ENCODE measurements at places on chromosomes 1 and 21.

- no peak for DNase-seq
Measured at GRCh38 chr1:40650075-40650474, 15.4 kb downstream of the RIMS3 start.

- DNase-seq: no peak
Measured at GRCh38 chr1:19042675-19043578, 86.5 kb upstream of the IFFO2 start.

- no peak for DNase-seq
Measured at GRCh38 chr1:36116901-36117300, 8.1 kb downstream of the COL8A2 start.

DNA sequence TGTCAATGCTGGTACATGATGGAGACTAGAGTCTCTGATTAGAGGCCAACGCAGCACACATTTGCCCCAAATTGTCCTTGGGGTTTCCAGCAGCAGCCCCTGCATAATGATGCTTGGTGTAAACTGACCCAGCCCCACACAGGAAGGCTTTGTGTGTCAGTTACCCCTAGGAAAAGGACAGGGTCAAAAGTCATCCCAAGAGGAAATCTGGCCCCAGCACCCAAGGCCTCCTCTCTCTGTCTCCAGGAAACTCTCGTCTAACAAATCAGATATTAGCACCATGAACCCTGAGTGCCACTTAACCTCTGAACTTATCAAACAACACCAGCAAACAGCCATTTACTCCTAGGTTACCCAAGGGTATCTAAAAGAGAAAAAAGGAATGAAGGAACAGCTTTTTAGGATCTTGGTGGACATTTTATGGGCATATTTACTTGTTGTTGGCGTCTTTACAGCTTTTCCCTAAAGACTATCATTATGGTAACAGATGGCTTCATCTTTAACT, 84.5 kb downstream of the PSMG1 start:
- no peak for DNase-seq

- no peak for DNase-seq
Measured at GRCh38 chr1:88746916-88747315, 62.8 kb downstream of the PKN2 start.

DNA sequence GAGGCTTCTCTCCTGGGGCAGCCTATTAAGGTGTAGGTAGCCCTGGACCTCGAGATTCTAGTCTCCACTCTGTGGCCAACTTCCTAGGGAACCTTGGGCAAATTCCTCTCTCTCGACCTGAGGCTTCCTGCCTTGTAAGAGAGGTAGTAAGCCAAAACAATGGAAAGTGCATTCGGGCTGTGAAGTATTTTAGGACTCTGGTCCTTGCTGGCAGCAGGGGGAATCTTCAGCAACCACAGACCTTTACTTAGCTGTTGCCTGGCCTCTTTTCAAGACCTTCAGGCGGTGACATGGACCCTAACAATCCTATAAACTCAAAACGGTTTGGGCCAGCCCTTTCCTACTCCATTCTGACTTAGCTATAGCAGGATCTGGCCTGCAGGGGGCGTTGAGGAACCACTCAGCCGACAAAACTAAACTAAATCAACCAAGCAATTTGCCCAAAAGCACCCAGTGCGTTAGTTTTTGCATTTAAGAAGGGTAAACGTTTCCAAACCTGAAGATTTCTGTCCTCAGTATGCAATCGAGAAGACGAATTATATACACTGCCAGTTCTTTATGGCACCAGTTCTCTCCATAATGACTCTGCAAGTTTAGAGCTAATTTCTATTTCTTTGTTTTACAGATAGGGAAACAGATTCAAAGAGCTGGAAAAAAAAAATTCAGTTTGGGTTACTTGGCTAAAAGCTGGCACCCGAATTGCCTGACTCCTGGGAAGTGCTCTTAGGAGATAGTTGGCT, 10.9 kb upstream of the SESN2 start:
- peak; percentile 64 for DNase-seq

DNA sequence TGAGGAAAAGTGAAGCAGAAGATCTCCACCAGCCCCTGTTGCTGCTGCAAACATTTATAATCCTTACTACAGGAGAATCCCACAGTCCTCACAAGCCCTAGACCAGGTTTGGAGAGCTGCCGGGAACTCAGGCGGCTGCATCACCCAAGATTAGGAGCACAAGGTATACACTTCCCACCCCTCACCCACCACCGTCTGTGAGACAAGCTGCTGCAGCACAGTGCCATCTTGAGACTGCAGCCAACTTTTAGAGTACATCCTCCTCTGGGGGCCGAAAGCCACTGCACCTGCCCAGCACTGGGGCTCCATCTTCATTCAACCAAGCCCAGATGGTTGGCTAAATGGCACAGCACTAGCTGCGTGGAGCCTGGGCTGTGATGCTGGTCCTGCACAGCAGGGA, 13.8 kb downstream of the OLFML3 start:
- DNase-seq: no peak

DNA sequence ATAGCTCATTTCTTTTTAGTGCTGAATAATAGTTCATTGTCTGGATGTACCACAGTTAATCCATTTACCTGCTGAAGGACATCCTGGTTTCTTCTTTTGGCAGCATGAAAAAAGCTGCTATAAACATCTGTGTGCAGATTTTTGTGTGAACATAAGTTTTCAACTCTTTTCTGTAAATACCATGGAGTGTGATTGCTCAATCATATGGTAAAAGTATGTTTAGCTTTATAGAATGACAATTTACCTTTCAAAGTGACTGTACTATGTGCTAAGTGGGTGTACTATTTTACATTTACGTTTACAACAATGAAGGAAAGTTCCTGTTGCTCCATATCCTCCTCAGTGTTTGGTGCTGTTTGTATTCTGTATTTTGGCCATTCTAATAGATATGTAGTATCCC, 49.0 kb downstream of the RUNX3 start:
- DNase-seq: no peak

DNA sequence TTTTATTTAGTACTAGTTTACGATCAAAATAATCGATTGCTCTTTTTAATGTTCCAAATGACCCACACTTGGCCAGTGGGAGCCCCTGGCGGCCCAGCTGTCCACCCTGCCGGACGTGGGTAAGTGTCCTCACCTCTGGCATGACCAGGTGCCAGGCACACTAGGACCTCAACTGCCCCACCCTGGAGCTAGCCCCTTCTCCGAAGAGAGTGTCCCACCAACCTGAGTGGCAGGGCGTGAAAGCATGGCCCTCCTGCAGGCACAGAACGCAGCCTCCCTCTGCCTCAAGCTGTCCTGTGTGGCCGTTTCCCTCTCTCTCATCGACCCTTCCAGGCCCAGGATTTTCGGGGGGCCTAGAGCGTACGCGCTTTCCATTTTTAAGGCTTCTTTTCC, 32.9 kb upstream of the AGPAT3 start:
- DNase-seq: no peak

- DNase-seq: no peak
Measured at GRCh38 chr1:38958967-38959366, 17.3 kb upstream of the RHBDL2 start.

DNA sequence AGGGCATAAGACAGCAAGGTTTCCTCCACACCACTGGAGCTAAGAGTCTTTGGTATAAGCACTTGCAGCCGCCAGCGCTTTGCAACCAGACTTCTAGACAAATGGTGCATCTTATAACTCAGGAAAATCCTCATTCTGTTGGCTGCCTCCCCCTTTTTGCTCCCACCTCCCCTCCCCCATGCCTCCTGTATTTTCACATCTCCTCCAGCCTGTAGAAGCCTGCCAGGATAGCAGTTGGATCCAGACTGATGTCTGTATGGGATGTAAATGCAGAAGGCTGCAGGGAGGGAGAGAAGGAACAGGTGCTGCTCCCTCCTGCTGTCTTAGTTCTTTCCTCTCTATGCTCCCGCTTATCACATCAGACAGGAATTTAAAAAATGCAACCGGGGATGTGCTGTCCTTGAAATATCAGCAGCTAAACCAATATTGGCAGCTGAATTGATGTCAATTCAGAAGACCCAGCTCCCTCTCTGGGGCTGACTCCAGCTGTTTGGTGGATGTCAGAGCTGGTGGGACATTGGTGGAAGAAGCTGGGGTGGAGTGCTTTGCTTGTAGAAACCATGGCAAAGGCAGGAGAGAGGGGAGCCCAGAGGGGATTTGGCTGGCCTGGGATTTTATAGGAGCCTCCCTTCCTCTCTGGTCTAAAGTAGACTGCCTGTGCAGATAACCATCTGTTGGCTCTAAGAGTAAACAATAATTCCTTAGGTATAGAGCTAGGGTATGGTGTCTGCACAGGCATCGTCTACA, 53.5 kb downstream of the NFASC start:
- DNase-seq: no peak

- no peak for DNase-seq
Measured at GRCh38 chr1:102732927-102733326, 375.4 kb downstream of the COL11A1 start.

DNA sequence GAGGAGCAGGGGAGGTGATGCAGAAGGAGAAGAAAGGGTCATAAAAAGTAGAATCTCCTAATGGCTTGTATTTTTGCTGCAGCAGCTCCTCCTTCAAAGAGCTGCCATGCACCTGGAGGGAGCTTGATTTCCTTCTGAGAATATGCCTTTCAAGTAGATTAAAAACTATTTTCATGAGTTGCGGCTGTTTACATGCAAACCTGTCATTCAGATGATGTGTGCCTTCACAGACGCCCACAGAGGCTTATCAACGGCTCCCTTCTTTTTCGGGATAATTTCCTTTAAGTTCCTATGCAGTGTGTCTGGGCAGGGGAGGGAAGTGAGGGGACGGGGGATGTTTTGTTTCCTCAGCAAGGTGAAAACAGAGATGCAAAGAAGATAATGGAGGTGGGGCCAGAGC, 38.8 kb downstream of the TNR start:
- DNase-seq: no peak

All from activated CD8-positive, alpha-beta memory T cell treated with anti-CD3 and anti-CD28 coated beads for 1 hour (primary cell).